Stimulated activated CD4-positive, alpha-beta T cell treated with anti-CD3 and anti-CD28 coated beads, TNF-alpha, amount 100 ng/mL, for 1 hour (primary cell): ENCODE measurements at places on chromosomes 3 and 15.
A peak's percentile ranks its signal among the peaks of the same experiment; 100 is the strongest.

DNA sequence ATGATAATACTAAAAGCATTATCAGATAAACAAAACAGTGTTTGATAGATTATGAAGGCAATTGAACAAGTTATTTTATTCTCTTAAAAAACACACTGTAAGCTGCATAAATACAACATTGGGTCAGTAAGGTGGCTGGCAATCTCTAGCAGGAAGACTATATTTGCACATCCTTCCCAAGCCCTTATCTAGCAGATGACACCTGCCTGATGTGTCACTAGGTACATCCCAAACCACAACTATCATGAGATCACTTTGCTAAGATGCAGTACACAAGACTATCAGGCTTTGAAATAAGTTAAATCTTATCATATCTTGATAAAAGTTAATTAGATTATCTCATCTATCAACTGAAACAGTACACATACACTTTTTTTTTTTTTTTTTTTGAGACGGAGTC is 417.4 kb downstream of the MECOM start:
- no peak for DNase-seq

DNA sequence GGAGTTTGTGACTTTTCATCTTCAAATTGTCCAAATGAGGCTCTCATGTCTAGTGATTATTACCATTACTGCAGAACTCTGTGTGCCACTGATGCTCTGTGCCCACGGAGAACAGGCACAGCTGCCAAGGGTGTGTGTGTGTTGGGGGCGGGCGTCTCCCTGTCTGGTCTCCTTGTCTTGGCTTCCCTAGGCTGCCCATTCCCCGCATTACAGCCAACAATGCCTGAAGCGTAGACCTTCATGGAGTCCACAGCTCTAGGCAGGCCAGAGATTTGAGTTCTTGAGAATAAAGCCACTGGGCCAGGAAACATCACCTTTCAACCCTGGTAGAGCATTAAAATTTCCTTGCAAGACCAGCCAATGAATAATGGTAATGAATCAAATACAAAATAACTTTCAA is 42.7 kb downstream of the CCNB2 start:
- DNase-seq: no peak

- DNase-seq: no peak
Measured at GRCh38 chr15:62430056-62430455, 265.0 kb upstream of the C2CD4B start.

DNA sequence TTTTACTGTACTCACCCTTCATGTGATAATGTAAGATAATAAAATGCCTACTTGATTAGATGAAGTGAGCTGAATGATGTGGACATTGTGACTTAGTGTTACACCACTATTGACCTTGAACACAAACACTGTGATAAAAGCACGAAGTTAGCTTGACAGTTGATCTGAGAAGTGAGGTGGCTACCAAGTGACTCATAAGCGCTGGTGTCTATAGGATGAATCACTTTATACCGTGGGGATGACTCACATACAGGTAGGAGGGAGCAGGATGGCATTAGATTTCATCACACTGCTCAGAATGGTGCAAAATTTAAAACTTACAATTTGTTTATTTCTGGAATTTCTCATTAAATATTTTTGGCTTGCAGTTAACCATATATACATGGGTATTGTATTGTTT is 174.7 kb upstream of the CNTN3 start:
- DNase-seq: no peak

DNA sequence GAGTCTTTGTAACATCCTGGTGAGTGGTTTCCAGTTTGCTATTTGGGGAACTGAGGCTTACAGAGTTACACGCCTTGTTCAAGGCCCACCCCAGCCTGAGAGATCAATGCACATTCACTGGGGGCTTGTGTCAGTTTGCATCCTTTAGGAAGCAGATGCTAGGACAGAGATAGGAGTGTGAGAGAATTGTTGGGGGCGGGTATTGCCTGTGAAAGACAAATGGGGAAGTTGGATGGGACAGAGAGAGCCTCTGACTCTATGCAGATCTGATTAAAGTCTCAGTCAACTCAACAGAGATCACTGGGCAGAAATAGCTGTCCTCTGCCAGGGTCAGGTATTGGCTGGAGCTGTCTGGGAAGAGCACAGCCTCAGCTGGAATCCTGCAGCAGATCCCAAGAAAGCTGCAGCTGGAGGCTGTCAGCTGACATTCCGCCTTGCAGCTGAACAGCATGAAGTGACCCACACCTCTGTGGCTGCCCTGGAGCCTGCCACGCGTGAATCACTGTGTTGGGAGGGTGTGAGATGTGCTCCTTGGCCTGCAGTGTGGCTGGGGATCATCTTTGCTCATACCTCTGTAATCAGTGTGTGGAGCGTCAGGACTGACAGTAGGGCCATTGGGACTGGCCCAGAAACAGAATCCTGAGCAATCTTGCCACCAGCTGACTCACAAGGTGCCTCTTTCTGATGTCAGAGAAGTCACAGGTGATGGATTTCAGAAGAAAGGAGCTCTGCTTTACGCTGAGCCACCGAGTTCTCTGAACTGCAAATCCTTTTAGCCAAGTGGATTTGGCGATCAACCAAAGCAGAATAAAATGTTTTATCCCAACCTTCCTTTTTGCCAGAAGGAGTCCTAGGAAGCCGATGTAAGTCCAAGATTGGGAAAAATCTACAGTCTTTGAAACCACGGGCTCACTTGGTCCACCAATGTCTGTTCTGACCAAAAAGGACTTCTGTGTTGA is 284.1 kb upstream of the LRRFIP2 start:
- DNase-seq: no peak

DNA sequence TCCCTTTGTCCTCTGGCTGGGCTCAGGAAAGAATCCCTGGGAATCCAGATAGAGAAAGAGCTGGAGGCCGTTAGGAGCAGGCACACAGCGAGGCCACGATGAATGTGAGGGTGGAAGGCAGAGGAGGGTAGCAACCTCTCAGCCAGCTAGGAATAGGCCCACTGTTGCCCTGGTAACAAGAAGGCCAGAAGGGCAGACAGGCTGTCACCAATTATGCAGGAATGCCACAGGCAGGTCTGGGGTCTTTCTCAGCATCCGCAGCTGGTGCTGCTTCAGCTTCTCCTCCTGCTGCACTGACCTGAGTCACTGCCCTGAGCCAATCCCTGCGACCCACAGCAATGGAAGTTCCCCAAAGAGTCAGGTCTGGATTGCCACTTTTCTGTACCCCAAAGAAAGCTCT is 62.8 kb upstream of the C3orf80 start:
- no peak for DNase-seq

GRCh38 chr15:51030649-51031316 is 63.9 kb downstream of the TNFAIP8L3 start:
- DNase-seq: no peak

- no peak for DNase-seq
Measured at GRCh38 chr3:20480786-20481365, 294.9 kb upstream of the SGO1 start.

DNA sequence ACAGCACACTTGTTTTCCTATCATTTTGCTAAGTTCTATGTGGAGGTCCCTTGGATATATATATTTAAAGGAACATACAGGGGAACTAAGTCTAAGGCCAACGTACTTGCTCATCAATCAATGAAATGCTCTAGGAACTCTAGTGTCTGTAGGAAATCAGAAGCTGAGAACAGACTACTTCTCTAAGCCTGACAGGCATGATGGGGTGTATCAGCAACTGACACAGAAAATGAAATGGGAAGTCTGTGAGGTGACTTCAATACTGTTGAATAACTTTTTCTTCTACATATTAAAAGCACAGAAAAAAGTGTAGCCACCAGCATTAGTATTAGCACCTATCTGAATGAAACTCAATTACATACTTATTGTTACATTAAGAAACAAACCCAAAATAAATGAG is 56.9 kb upstream of the CSPG5 start:
- no peak for DNase-seq

GRCh38 chr3:187565701-187566100 is 104.5 kb downstream of the SST start:
- no peak for DNase-seq

DNA sequence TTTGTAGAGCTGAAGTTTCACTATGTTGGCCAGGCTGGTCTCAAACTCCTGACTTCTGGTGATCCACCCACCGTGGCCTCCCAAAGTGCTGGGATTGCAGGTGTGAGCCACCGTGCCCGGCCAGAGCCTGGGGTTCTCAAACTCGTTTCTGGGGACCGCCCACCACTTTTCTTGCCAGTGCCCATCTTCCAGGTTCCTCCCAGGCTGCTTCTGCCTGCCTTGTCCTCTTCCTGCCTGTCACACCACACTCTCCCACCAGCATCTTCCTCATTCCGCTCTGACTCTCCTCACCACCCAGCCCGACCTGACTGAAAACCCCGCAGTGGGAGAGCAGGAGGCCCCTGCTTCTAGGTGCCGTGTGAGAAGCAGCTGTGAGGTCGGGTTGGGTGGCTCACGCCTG is 3.1 kb upstream of the DYNLT2B start:
- DNase-seq: no peak

- no peak for DNase-seq
Measured at GRCh38 chr3:10601151-10601856, 95.9 kb upstream of the ATP2B2 start.

GRCh38 chr3:31219131-31219843 is 313.4 kb upstream of the STT3B start:
- no peak for DNase-seq

DNA sequence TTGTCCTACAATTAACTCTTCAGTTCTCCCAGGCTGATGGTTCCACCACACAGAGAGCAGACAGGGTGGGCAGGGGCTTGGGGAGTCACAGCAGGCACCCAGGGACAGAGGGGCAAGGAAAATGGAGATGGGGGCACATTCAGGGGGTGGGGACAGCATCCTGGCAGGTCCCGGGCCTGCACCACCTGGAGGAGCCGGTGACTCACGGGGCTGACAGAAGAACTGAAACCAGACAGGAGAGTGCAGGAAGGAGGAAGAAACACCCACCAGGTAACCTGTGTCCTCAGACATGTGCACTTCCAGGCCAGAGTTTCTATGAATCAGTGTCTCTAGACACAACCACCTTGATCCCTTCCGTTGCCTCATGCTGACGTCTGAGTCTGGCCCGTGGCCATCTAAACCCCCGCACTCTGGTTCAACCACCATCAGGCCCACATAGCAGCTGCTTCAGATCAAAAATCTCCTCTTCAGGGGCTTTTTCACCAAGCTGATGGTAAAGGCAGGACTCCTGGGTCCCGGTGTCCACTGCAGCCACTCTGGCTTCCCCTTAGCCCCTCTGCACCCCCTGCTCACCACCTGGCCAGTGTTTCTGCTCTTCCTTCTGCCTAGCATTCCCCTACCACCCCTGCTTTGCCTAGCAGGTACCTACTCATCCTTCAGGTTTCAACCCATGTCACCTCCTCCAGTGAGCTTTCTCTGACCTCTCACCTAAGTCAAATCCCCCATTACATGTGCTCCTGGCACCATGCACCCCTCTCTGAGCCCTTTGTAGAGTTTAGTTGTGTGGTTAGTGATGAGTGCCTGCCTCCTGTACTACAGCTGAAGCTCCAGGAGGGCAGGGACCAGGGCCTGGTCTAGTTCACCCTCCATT is 16.5 kb upstream of the CYP11A1 start:
- DNase-seq: peak; percentile 56

GRCh38 chr3:14311729-14312128 is 90.7 kb upstream of the SLC6A6 start:
- no peak for DNase-seq

- no peak for DNase-seq
Measured at GRCh38 chr3:190533511-190534281, 19.8 kb downstream of the IL1RAP start.

GRCh38 chr3:49662720-49663413 is 11.3 kb upstream of the APEH start:
- DNase-seq: no peak

DNA sequence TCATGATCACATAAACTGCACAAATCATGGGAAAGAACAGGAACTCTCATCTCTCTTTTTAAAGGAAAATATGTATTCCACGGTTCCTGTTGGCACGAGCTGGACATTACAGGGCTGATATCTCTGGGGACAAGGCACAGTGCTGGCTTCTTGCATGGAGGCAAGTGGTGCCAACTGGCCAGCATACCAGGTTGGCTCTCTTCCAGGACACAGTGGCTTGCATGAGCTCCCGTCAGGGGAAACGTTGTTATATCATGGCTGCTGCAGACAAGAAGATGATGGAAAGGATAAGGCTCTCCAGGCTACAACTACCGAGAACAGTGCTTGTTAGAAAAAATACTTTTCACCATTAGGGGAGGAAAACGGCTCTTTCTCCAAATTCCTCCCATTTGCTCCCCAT is 283.9 kb downstream of the RORA start:
- DNase-seq: no peak

GRCh38 chr3:52509753-52510328 is 14.7 kb downstream of the STAB1 start:
- no peak for DNase-seq

- DNase-seq: peak; percentile 39
Measured at GRCh38 chr3:50519471-50520089, 16.1 kb upstream of the CACNA2D2 start.

GRCh38 chr3:190027116-190027515 is 93.6 kb downstream of the P3H2 start:
- no peak for DNase-seq

DNA sequence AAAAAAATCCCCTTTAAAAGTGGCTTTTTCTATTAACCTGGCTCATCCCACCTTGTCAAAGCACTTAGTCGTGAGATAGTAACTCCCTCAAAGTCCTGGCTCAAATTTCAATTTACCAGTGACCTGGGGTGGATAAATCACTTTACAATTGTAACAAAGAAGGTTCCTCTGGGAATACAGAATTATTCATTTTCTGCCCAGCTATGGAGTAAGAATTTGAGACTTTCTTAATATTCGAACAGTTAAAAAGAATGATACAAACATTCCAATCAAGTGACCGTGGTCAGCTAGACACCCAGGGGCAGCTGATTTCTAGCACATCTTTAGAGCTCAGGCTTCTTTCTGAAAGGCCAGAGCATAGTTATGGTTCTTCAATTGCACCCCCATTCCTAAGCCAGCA is 291.0 kb upstream of the TGFBR2 start:
- DNase-seq: no peak

DNA sequence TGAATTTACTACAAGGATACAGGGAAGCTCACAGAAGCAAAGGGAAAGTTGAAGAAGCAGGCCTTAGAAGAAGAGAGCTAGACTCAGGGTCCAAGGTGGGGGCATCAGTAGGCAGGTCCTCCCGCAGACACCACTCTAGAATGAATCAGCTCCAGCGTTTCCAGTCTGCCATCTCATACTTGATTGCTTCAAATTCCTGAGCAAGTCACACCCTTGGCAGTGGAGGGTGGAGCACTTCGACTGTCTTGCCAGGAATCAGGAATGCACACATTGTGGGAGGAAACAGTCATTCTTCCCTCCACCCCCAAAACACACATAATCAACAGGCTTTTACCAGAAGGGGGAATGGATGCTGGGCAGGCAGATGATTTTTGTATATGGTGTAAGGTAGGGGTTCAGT is 78.5 kb downstream of the CHCHD6 start:
- no peak for DNase-seq

GRCh38 chr15:88512078-88512477 is 34.4 kb downstream of the DET1 start:
- DNase-seq: no peak

GRCh38 chr3:78645628-78646310 is 1122.0 kb downstream of the ROBO1 start:
- DNase-seq: no peak

DNA sequence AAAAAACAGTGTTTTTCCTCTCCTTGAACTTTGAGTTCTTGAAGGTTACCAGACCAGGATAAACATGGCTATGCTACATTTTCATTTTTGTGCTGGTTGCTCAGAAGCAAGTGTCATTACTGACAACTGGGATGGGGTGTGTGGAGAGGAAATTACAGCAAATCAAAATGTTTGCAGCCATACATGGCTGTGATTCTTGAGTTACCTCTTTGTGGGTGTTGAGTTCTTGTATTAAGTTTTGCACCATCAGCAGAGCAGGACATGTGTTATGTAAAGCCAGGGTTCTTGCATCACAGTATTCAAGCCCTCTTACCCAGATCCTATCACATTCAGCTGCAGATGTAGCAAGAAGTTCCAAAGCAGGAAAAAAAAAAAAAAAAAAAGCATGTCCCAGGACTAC is 53.9 kb upstream of the ATOSA start:
- no peak for DNase-seq
